ENCODE measurements at places on chromosomes 2 and 18. TPM values are rescaled to one million over a fixed set of nuclear protein-coding genes. Genes with fewer than 3 reads are reported as not detected.

The PARD6G gene
- 8.8 TPM for polyA plus RNA-seq

The FBXO15 gene
- polyA plus RNA-seq = 6.1 TPM

The VAMP5 gene
- not detected for polyA plus RNA-seq

The FIGLA gene
- not detected for polyA plus RNA-seq

The CRYGD gene
- polyA plus RNA-seq = not detected

The SIGLEC15 gene
- polyA plus RNA-seq = not detected

The SERPINB13 gene
- not detected for polyA plus RNA-seq

The CHST10 gene
- polyA plus RNA-seq = 76.1 TPM

The TMEFF2 gene
- 29.1 TPM for polyA plus RNA-seq

The LIMS1 gene
- polyA plus RNA-seq = 12.3 TPM

The IL36G gene
- polyA plus RNA-seq = not detected

The STAT4 gene
- 5.1 TPM for polyA plus RNA-seq

The SCYGR1 gene
- not detected for polyA plus RNA-seq

The FAP gene
- polyA plus RNA-seq = 0.16 TPM

The CYP27A1 gene
- not detected for polyA plus RNA-seq

The DCDC2C gene
- polyA plus RNA-seq = not detected

The AGXT gene
- not detected for polyA plus RNA-seq

The DNAJB2 gene
- 172 TPM for polyA plus RNA-seq

The DIPK1C gene
- not detected for polyA plus RNA-seq

The CDCA7 gene
- 0.78 TPM for polyA plus RNA-seq

The MYO7B gene
- 0.16 TPM for polyA plus RNA-seq

The FMNL2 gene
- 86.5 TPM for polyA plus RNA-seq

The FAM228A gene
- polyA plus RNA-seq = 2.6 TPM

The FTCDNL1 gene
- not detected for polyA plus RNA-seq

The CNOT9 gene
- polyA plus RNA-seq = 72.1 TPM

The SMAD4 gene
- 40.2 TPM for polyA plus RNA-seq

The NFU1 gene
- polyA plus RNA-seq = 116 TPM

The C2orf80 gene
- polyA plus RNA-seq = 71.5 TPM

The VWC2L gene
- 0.31 TPM for polyA plus RNA-seq

The DOCK10 gene
- 2.9 TPM for polyA plus RNA-seq

The XRCC5 gene
- 270 TPM for polyA plus RNA-seq

The RUFY4 gene
- not detected for polyA plus RNA-seq

The NEDD4L gene
- 103 TPM for polyA plus RNA-seq

The FBLN7 gene
- 0.50 TPM for polyA plus RNA-seq

The DSC1 gene
- not detected for polyA plus RNA-seq

The DTNA gene
- 53.9 TPM for polyA plus RNA-seq

The RGPD5 gene
- 22.1 TPM for polyA plus RNA-seq

The L3MBTL4 gene
- polyA plus RNA-seq = 0.16 TPM

The DSG4 gene
- polyA plus RNA-seq = not detected

The ESPNL gene
- 0.14 TPM for polyA plus RNA-seq

The UGT1A10 gene
- not detected for polyA plus RNA-seq

The GALNT3 gene
- polyA plus RNA-seq = 7.4 TPM

The LCT gene
- not detected for polyA plus RNA-seq

The SAG gene
- not detected for polyA plus RNA-seq

The SP5 gene
- not detected for polyA plus RNA-seq
